Cardiac septum (tissue), 1 donor: ENCODE measurements at places on chromosomes 13 and 19.

GRCh38 chr19:4577020-4577782, 17.7 kb upstream of the SEMA6B start:
- DNase-seq, result no peak

DNA sequence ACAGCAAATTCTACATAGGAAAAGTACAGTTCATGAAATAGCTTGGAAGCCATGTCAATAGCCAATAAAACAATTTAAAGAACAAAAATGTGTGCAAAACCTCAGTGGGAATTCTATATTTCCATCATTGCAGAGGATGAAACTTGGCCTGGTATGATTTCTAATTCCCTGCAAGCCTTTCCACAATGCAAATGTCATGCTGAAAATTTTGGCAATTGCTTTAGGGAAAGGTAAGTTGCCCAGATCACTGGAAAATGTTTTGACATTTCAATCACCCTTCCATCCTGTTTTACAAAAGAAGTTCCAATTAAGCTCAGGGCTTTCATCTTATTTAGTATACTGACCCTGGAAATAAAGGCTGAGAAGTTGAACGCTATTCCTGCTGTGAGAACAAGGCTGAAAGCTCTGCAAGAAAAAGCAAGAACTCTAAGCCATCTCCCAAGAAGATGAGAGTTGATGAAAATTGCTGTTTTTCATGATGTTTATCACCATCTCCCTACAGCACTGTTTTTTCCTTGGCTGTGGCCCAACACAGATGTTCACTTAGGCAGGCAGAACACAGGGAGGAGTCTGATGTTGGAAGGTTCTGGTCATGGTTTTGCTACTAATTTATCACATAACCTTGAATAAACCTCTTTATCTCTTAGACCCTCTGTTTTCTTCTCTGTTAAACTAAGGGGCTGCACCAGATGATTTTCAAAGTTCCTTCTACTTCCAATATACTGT, 263.7 kb downstream of the KCTD12 start:
- DNase-seq, result no peak

GRCh38 chr13:22569811-22570210, 611.0 kb upstream of the SGCG start:
- no peak for DNase-seq

GRCh38 chr19:13633109-13633508, 126.8 kb upstream of the CACNA1A start:
- no peak for DNase-seq
